ENCODE measurements at places on chromosomes 2 and 18.

GRCh38 chr2:148899638-148900318 is 24.8 kb downstream of the KIF5C start:
- no peak for DNase-seq

DNA sequence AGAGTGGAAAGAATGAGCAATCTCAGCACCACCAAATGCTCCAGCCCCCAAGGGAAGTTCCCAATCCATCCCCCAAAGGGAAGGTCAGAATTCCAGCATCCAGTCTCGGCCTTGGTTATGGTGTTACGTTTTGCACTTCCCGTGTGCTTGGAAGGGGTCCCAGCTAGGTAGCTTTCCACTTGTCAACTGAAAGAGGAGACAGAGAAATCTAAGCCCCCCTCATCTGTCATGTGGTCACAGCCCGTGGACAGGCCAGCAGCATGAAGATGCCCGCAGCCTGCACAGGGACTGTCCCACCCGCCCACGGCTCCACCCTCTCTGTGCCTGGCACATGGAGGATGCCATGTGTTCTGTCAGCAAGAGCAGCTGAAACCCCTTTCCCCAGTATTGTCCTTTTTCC is 32.1 kb downstream of the RHOB start:
- no peak for DNase-seq

DNA sequence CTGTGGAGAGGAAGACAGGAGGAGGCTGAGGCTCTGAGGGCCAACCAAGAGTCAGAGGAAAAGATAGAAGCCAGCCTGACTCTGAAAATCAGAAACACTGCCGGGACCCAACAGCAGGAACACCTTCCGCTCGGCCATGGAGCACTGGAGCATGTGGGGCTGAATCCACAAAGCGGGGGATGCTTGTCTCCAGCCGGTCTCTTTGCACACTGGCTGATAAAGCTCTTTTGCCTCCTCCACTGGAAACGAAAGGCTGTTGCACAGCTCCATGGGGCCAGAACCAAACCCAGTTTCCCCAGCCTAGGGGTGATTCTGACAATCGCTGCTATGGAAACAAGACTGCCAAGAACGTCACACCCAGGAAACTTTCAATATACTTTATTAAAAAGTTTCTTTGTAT is 90.3 kb downstream of the COL6A3 start:
- no peak for DNase-seq

DNA sequence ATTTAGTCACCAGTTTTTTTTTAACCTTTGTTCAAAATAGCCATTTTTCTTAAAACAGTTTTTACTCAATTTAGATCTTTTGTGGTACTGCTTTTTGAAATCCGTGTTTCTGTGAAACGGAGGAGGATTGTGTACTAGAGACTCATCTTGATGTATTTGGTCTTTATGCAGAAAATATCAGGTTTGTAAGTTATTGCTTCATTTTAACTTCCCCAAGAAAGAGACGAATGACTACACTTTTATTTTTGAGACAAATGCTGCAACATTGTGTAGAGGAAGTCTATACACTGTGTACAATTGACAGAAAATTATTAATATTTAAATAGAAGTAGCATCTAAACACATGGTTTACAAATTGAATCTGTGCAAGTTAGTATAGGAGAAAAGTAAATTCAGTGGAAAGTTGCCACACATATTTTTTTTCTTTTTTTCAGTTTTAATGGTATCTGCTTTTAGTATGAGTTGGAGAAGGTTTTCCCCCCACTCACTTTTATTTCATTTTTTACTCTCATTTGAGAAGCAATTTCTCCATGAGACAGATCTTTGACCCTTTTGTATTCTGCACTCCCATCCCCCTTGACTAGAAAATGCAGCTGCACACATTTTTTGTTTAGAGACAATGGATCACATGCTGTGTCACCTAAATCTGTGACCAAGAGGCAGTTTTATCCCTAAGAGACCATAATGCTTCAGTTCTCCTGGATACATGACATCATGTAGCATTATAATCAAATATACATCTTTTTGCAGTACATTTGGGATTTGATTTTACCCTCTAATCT is 200.8 kb upstream of the STON1 start:
- no peak for DNase-seq

GRCh38 chr2:54176577-54176976 is 61.2 kb downstream of the ACYP2 start:
- DNase-seq = no peak

GRCh38 chr2:30235008-30235655 is 3.8 kb downstream of the LBH start:
- DNase-seq = no peak

GRCh38 chr2:224072541-224073188 is 33.6 kb upstream of the SERPINE2 start:
- no peak for DNase-seq

DNA sequence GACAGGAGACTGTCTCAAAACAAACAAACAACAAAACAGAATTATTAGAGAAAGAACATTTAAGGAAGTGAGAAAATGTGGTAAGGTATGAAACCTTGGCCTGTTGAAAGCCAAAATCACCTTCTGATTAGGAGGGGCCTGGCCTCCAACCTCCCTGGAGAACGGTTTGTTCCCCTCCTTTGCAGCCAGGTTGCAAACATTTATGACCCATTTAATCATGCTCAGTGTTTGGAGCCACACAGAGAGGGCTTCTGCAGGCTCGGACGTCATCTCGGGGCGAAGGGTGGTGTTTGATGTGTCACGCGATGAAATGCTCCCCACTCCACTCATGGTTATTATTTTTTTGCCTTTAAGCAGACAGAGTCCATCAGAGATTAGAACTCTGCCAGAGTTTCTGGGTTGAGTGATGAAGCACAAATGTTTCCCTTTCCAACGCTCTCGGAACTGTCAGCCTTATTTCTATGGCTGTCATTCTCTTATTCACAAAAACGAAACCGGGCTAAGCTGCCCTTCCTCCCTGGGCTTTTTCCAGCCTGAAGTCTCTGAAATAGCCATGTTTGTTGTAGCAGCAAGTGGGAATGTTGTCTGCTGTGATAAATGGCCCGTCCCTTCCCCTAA is 33.6 kb upstream of the ROCK2 start:
- DNase-seq = no peak

- DNase-seq = no peak
Measured at GRCh38 chr18:5857180-5857579, 38.1 kb downstream of the TMEM200C start.

DNA sequence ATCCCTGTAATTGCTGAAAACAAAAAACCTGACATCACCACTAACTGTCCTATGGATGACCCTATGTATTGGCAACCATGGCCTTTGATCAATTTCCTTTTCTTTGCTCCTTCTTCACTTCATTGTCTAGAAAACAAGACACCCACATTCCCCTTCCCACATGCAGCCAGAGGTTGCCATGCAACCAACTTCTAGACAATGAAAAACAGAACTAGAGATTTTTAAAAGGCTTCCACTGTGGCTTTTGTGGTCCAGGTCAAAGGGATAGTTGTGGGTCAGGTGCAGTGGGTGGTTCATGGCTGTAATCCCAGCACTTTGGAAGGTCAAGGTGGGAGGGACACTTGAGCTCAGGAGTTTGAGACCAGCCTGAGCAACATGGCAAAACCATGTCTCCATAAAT is 139.3 kb upstream of the DOK6 start:
- DNase-seq = no peak

DNA sequence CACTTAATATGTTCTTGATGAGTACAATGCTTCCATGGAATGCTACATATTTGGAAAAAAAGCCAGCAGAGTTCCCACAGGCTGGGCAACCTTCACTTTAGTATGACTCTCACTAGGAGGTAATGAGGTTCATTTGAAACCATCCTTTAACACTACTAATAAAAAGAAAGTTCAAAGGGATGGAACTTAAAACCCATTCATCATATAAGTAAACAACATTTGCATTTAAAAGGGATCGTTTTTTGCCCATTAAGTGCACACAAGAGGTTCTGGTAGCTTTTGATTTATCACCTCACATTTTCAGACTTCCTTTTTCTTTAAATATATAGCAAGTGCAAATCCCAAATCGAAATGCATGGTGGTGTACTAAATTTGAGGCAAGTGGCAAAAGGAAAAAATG is 270.8 kb upstream of the DCC start:
- DNase-seq = no peak

DNA sequence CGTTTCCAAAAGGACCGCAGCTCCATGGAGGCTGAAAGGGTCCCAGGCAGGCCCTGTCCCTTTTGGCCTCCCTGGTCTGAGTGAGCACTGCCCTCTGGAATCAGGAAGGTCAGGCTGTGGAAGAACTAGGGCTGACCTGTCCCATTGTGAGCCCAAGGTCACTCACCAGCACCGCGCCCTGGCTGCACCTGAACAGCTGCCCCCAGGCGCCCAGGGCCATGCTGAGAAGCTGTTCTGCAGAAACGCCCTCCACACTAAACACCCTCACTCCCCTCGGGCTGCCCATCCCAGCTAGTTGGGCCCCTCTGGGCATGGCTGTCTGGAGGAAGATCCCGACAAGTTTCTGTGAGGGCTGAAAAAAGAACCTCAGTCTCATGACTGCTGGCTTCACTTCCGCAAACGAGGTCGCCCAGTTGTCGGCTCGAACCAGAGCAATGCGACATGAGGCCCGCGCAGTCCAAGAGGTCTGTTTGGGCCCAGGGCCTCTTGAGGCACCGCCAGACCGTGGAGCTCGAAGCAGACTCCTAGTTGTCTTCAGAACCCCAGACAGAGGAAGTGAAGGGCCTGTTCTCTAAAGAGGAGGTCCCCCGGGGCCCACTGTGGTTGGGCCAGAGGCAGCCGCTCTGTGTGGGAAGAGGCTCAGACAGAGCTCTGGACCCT is 64.4 kb downstream of the INPP5D start:
- DNase-seq = no peak

GRCh38 chr2:36394804-36395203 is 39.2 kb downstream of the CRIM1 start:
- DNase-seq = no peak

- DNase-seq = no peak
Measured at GRCh38 chr18:74388227-74388626, 68.9 kb downstream of the DIPK1C start.

GRCh38 chr2:169561364-169561763 is 12.3 kb downstream of the FASTKD1 start:
- DNase-seq = no peak

Data from stimulated activated CD8-positive, alpha-beta memory T cell treated with anti-CD3 and anti-CD28 coated beads, Interleukin-2, amount 100 ng/mL, for 48 hours (primary cell).